Dermis lymphatic vessel endothelial cell (primary cell): ENCODE measurements at places on chromosomes 6 and 20. TPM values are rescaled to one million over a fixed set of nuclear protein-coding genes. Genes with fewer than 3 reads are reported as not detected.

GRM1 gene
- under 0.01 and 0.09 TPM in 2 replicates for total RNA-seq

TMEM74B gene
- total RNA-seq, result 0.60 and 0.98 TPM in 2 replicates

TMC2 gene
- not detected in 2 replicates for total RNA-seq

CCM2L gene
- total RNA-seq, result 19.3 and 23.8 TPM in 2 replicates

HMGN4 gene
- 62.9 and 71.2 TPM in 2 replicates for total RNA-seq

MPIG6B gene
- not detected in 2 replicates for total RNA-seq
